ENCODE measurements at places on chromosomes 1 and 21. TPM values are rescaled to one million over a fixed set of nuclear protein-coding genes. Genes with fewer than 3 reads are reported as not detected.

GRCh38 chr1:214459895-214460294, 91.5 kb downstream of the PTPN14 start:
- no peak for ATAC-seq
- H3K4me3 ChIP-seq, result no peak overlapping the region
- H3K27me3 ChIP-seq, result peaks cover 7% of the 10 kb centered on the region
- no peaks in the 10 kb centered on the region for H3K4me1 ChIP-seq
- no peak overlapping the region for H3K27ac ChIP-seq

DNA sequence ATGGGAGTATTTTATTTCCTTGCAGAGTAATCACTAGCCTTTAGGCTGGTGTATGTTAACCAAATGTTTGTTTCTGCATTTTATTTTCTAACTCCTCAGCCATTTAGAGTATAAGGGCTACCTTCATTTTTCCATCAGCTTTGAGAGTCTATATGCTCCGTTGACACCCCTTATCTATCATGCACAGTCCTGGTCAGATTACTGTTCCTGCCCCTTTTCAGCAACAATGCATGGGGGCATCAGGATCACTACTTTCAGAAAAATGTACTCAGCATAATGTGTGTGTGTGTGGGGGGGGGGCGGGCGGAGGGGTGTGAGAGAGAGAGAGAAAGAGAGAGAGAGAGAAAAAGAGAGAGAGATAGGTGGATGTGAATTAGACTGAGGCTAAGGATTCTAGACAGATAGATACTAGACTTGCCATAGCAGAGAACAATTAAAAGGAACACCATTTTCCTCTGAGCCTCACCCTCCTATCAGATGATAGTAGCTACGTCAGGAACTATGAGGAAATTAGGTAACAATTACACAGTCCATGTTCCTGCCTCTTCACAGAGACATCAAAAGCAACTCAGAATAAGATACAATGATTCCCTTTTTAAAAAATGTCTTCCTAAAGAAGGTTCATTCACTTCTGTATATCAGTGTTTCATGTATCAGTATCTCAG, 40.8 kb downstream of the FCER1A start:
- no peak for ATAC-seq
- H3K27me3 ChIP-seq, result peaks cover 24% of the 10 kb centered on the region
- no peak overlapping the region for H3K27ac ChIP-seq
- no peak overlapping the region for H3K4me3 ChIP-seq

DNA sequence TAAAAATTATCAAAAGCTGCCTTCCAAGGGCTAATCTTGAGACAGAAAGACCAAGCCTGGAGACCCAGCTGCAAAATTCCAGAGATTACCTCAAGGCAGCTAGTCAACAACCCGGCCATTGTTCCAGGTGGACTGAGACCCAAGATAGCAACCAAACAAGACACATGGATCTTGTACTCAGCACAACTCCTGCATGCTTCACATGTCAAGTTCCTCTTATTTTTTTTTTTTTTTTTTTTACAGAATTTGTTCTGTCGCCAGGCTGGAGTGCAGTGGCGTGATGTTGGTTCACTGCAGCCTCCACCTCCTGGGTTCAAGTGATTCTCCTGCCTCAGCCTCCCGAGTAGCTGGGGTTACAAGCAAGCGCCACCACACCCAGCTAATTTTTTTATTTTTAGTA, 40.1 kb downstream of the CD2 start:
- H3K4me1 ChIP-seq, result peaks cover 52% of the 10 kb centered on the region
- H3K27me3 ChIP-seq, result no peaks in the 10 kb centered on the region
- peak overlapping the region; percentile 18 for H3K27ac ChIP-seq
- peaks cover 36% of the 10 kb centered on the region for H3K36me3 ChIP-seq

The SPRR1B gene
- total RNA-seq, result not detected

GRCh38 chr1:64242895-64243756, 39.7 kb downstream of the UBE2U start:
- ATAC-seq, result no peak
- H3K4me1 ChIP-seq, result peaks cover 5% of the 10 kb centered on the region
- peak overlapping the region; percentile 48 for H3K4me3 ChIP-seq
- peaks cover 12% of the 10 kb centered on the region for H3K27me3 ChIP-seq
- no peak overlapping the region for H3K27ac ChIP-seq

- H3K27me3 ChIP-seq, result no peaks in the 10 kb centered on the region
- peak overlapping the region; percentile 84 for H3K4me3 ChIP-seq
- H3K36me3 ChIP-seq, result peaks cover 83% of the 10 kb centered on the region
- peaks cover 53% of the 10 kb centered on the region for H3K4me1 ChIP-seq
- peak overlapping the region; percentile 73 for H3K27ac ChIP-seq
Measured at GRCh38 chr21:31185663-31186062, 147.4 kb upstream of the KRTAP19-8 start.

- no peaks in the 10 kb centered on the region for H3K4me1 ChIP-seq
- no peaks in the 10 kb centered on the region for H3K36me3 ChIP-seq
- no peak overlapping the region for H3K27ac ChIP-seq
Measured at GRCh38 chr1:199866210-199866617, 161.3 kb upstream of the NR5A2 start.

The WASF2 gene
- total RNA-seq, result 85.7 TPM

- H3K4me1 ChIP-seq, result peaks cover 53% of the 10 kb centered on the region
- no peak overlapping the region for H3K27ac ChIP-seq
- peak; percentile 88 for ATAC-seq
- no peaks in the 10 kb centered on the region for H3K27me3 ChIP-seq
- no peak overlapping the region for H3K4me3 ChIP-seq
Measured at GRCh38 chr1:147545133-147545532, 3.8 kb downstream of the BCL9 start.

DNA sequence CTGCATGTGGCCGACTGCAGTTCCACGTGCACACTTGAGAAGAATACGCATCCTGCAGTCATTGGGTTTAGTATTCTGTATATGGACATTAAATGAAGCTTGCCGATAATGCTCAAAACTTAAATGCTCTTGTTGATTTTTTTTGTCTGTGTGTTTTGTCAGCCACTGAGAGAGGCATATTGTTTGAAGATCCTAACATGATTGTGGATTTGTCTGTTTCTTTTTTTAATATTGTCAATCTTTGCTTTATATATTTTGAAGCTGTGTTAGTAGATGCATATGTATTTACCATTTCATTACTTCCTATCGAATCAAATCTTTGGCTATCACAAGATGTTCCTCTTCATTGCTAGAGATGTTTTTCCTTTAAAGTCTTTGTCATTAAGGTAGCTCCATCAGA, 73.2 kb downstream of the FHAD1 start:
- H3K36me3 ChIP-seq, result no peaks in the 10 kb centered on the region
- H3K27me3 ChIP-seq, result no peaks in the 10 kb centered on the region
- H3K4me3 ChIP-seq, result no peak overlapping the region
- no peaks in the 10 kb centered on the region for H3K4me1 ChIP-seq
- no peak for ATAC-seq
- no peak overlapping the region for H3K27ac ChIP-seq

The HMGN1 gene
- 254 TPM for total RNA-seq

- H3K36me3 ChIP-seq, result peaks cover 9% of the 10 kb centered on the region
- peaks cover 23% of the 10 kb centered on the region for H3K4me1 ChIP-seq
Measured at GRCh38 chr1:226003502-226004170, 4.5 kb upstream of the SDE2 start.

DNA sequence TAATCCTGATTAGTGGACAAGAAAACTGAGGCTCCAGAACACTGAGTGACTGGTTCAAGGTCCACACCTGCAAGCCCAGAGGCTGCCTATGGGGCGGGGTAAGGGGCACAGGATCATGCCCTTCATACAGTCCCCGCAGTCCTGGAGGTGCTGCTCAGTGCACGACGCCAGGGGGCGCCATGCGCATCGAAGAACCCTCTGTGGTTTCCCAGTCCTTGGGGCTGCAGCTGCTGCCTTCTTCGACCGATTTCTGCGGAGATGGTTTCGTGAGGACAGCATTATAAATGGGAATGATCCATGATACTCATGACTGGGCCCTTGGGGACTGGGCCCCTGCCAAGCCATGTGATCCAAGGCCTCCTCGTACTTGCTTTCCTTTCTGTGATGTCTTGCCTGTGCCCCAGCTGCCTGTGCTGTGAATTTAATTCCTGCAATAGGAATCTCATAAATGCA, 37.1 kb upstream of the ARHGEF10L start:
- H3K4me3 ChIP-seq, result no peak overlapping the region
- peaks cover 17% of the 10 kb centered on the region for H3K27me3 ChIP-seq
- H3K27ac ChIP-seq, result no peak overlapping the region
- no peaks in the 10 kb centered on the region for H3K4me1 ChIP-seq

The SMIM1 gene
- 1.5 TPM for total RNA-seq

DNA sequence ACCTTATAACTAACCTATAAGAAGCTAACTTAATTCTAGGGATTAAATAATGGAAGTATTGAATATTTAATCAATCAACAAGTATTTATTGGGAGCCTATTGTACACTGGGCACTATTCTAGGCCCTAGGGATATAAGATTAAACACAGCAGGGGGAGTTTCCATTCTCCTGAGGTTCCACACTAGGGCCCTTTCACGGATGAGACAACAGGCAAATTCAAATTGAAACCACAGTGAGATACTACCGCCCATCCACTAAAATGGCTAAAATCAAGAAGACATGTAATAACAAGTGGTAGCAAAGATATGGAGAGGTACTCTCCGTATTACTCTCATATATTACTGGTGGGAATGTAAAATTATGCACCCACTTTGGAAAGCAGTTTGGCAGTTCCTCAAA, 674.4 kb downstream of the KIF26B start:
- ATAC-seq, result no peak
- H3K4me3 ChIP-seq, result no peak overlapping the region
- peaks cover 6% of the 10 kb centered on the region for H3K36me3 ChIP-seq
- H3K27ac ChIP-seq, result no peak overlapping the region
- no peaks in the 10 kb centered on the region for H3K4me1 ChIP-seq

DNA sequence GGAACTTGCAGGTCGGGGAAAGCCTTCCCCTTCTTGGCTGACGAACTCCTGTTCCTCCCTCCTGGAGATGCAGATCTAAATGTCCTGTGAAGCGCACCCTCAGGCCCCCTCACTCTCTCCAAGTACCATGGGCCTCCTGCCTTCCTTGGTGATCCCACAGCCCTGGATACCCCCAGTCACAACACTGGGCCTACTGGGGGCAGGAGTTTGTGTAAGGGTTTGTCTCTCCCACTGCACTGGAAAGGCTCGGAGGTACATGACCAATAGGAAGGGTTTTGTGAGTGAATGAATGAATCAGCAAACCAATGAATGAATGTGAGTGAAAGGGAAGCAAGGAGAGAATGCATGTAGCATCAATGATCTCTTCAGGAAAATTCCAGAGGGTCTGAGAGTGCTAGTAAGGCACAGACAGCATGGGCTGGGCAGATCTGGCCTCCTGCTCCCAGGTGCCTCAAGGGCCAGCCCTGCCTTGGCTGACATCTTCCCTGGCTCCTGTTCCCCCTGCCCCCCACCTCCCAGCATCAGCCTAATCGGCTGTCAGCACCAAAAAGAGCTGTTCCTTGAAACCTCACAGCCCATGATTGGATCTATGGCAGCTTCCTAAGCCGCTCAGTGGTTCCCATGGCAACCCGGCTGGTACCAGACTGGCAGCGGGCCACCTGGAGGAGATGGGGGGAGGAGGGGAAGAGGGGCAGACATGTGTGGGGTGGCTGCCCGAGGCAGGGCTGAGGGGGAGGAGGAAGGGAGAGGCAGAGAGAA, 95.8 kb downstream of the VWA5B1 start:
- no peak overlapping the region for H3K4me3 ChIP-seq
- no peaks in the 10 kb centered on the region for H3K4me1 ChIP-seq
- H3K27me3 ChIP-seq, result peaks cover 52% of the 10 kb centered on the region
- H3K27ac ChIP-seq, result no peak overlapping the region
- H3K36me3 ChIP-seq, result no peaks in the 10 kb centered on the region

- no peaks in the 10 kb centered on the region for H3K27me3 ChIP-seq
- no peaks in the 10 kb centered on the region for H3K36me3 ChIP-seq
- H3K4me3 ChIP-seq, result peak overlapping the region; percentile 63
- ATAC-seq, result peak; percentile 37
- peak overlapping the region; percentile 70 for H3K27ac ChIP-seq
Measured at GRCh38 chr1:24987875-24988557, 57.9 kb upstream of the RUNX3 start.

GRCh38 chr1:85295006-85295431, 18.6 kb upstream of the BCL10 start:
- ATAC-seq, result peak; percentile 30
- H3K27ac ChIP-seq, result no peak overlapping the region
- peaks cover 8% of the 10 kb centered on the region for H3K36me3 ChIP-seq
- peaks cover 10% of the 10 kb centered on the region for H3K27me3 ChIP-seq
- no peak overlapping the region for H3K4me3 ChIP-seq

DNA sequence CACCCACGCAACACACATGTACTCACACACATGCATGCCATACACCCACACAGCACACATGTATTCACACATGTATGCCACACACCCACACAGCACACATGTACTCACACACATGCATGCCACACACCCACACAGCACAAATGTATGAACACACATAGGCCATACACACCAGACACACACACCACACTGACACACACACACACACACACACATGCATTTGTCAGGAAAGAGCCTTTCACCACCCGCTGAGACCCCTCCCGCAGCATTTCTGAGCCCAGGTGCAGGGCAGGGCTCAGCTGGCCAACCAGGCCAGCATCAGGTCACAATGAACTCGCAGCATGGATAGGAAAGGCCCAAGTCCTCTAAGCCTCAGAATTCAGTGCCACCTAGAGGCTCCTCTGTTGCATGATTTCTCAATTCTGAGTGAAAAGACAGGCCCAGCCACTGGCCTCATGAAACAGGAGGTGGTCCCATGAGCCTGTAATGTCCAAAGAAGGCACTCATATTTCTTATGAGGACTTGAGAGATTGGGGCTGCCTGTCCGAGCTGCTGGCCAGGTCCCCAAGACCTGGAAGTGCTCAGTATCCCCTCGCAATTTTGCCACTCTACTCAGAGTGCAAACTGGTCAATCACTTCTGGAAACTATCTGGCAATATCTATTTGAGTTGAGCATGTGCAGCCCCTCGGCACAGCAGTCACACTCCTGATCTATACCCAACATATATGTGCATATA, 57.3 kb downstream of the PSMG1 start:
- no peak overlapping the region for H3K4me3 ChIP-seq
- ATAC-seq, result peak; percentile 40
- peaks cover 9% of the 10 kb centered on the region for H3K27me3 ChIP-seq
- no peak overlapping the region for H3K27ac ChIP-seq
- no peaks in the 10 kb centered on the region for H3K36me3 ChIP-seq
- no peaks in the 10 kb centered on the region for H3K4me1 ChIP-seq

- H3K4me1 ChIP-seq, result peaks cover 37% of the 10 kb centered on the region
- H3K4me3 ChIP-seq, result peak overlapping the region; percentile 81
- peak overlapping the region; percentile 96 for H3K27ac ChIP-seq
- peaks cover 27% of the 10 kb centered on the region for H3K36me3 ChIP-seq
- H3K27me3 ChIP-seq, result no peaks in the 10 kb centered on the region
Measured at GRCh38 chr21:25489673-25490072, 117.6 kb downstream of the MRPL39 start.

The MTARC1 gene
- total RNA-seq, result 0.11 TPM

DNA sequence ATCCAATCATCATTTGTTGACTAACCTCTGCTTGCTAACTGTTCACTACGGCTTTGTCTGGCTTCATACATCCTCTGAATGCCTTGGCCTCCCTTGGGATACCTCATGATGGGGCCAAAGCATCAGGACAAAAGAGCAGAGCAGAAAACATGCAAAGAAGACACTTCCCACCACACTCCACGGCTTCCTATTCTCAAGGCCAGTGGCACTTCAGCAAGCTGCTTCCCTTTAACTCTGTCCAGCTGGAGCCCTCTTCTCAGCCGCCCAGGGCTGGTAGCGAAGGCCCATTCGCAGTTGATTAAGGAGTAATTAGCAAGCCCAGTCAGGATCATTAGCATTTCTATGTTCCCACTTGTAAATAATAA, 224.3 kb upstream of the FGGY start:
- H3K27ac ChIP-seq, result peak overlapping the region; percentile 20
- peaks cover 16% of the 10 kb centered on the region for H3K4me1 ChIP-seq
- H3K36me3 ChIP-seq, result no peaks in the 10 kb centered on the region
- H3K4me3 ChIP-seq, result peak overlapping the region; percentile 41
- H3K27me3 ChIP-seq, result no peaks in the 10 kb centered on the region

The FAM177B gene
- total RNA-seq, result not detected

The ERICH3 gene
- not detected for total RNA-seq

The VANGL2 gene
- not detected for total RNA-seq
